Mesothelial cell of epicardium (in vitro differentiated cells): ENCODE measurements at places on chromosomes 7 and 10.

GRCh38 chr10:112526139-112526538 is 79.1 kb downstream of the VTI1A start:
- peaks cover 5% of the 10 kb centered on the region for H3K4me1 ChIP-seq
- no peak overlapping the region for H3K27ac ChIP-seq
- H3K36me3 ChIP-seq: peaks cover 2% of the 10 kb centered on the region
- no peak for DNase-seq

- DNase-seq: no peak
Observed at GRCh38 chr7:28037220-28038010, 143.2 kb downstream of the JAZF1 start.

- peaks cover 11% of the 10 kb centered on the region for H3K4me1 ChIP-seq
- DNase-seq: no peak
- peaks cover 87% of the 10 kb centered on the region for H3K27me3 ChIP-seq
- no peak overlapping the region for H3K4me3 ChIP-seq
- H3K27ac ChIP-seq: no peak overlapping the region
Observed at GRCh38 chr10:133230387-133231195, 574 bp downstream of the UTF1 start.

DNA sequence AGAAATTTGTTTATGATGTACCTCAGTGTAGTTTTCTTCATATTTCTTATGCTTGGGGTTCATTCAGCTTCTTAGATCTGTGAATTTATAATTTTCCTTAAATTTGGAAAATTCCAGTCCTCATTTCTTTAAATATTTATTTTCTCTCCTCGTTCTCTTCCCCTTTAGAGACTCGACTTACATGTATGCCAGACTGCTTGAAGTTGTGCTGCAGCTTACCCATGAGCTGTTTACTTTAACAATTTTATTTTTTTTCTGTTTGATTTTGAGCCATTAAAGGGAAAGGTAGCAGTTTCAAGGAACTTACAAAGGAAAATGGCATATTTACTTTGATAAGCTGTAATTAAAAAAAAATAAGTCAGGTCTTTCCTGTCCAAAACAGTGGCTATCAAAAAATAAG is 123.0 kb upstream of the ZNF32 start:
- no peak overlapping the region for H3K4me3 ChIP-seq
- no peaks in the 10 kb centered on the region for H3K36me3 ChIP-seq
- no peak for DNase-seq
- no peak overlapping the region for H3K27ac ChIP-seq

GRCh38 chr10:6445671-6446316 is 134.3 kb downstream of the PRKCQ start:
- no peak for DNase-seq
- H3K4me1 ChIP-seq: no peaks in the 10 kb centered on the region
- H3K27ac ChIP-seq: no peak overlapping the region
- no peaks in the 10 kb centered on the region for H3K36me3 ChIP-seq
- no peaks in the 10 kb centered on the region for H3K27me3 ChIP-seq

- no peaks in the 10 kb centered on the region for H3K36me3 ChIP-seq
- DNase-seq: no peak
- H3K4me3 ChIP-seq: no peak overlapping the region
- no peak overlapping the region for H3K27ac ChIP-seq
- peaks cover 3% of the 10 kb centered on the region for H3K4me1 ChIP-seq
Observed at GRCh38 chr7:106848851-106849442, 16.1 kb upstream of the PIK3CG start.

- no peaks in the 10 kb centered on the region for H3K27me3 ChIP-seq
- peak overlapping the region; percentile 80 for H3K4me3 ChIP-seq
- H3K4me1 ChIP-seq: peaks cover 44% of the 10 kb centered on the region
- H3K27ac ChIP-seq: peak overlapping the region; percentile 55
- no peaks in the 10 kb centered on the region for H3K36me3 ChIP-seq
Observed at GRCh38 chr10:97684866-97685394, 2.1 kb downstream of the AVPI1 start.

GRCh38 chr7:12716134-12716681 is 28.8 kb downstream of the ARL4A start:
- H3K4me3 ChIP-seq: no peak overlapping the region
- no peaks in the 10 kb centered on the region for H3K36me3 ChIP-seq
- peaks cover 20% of the 10 kb centered on the region for H3K4me1 ChIP-seq
- no peaks in the 10 kb centered on the region for H3K27me3 ChIP-seq
- no peak for DNase-seq

DNA sequence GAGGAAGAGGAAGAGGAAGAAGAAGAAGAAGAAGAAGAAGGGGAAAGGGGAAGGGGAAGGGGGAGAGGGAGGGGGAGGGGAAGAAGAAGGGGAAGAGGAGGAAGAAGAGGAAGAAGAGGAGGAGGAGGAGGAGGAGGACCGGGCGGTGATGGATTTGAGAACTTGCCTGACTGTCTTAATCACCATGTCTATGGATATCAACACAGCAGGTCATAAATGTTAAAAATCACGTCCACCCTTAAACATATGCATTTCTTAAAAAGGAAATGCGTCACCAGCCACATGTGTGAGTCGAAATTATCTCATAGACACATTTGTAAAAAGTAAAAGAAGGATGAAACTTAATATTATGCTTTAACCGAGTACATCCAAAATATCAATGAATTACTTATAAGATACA is 42.1 kb upstream of the INSIG1 start:
- DNase-seq: no peak
- H3K27me3 ChIP-seq: no peaks in the 10 kb centered on the region
- no peak overlapping the region for H3K27ac ChIP-seq
- H3K4me3 ChIP-seq: no peak overlapping the region
- H3K4me1 ChIP-seq: peaks cover 30% of the 10 kb centered on the region
- H3K36me3 ChIP-seq: no peaks in the 10 kb centered on the region

- no peaks in the 10 kb centered on the region for H3K27me3 ChIP-seq
- H3K4me1 ChIP-seq: peaks cover 18% of the 10 kb centered on the region
- no peak overlapping the region for H3K4me3 ChIP-seq
- no peaks in the 10 kb centered on the region for H3K36me3 ChIP-seq
- no peak overlapping the region for H3K27ac ChIP-seq
Observed at GRCh38 chr10:32985775-32986350, 27.8 kb upstream of the ITGB1 start.

- peak overlapping the region; percentile 91 for H3K4me3 ChIP-seq
- H3K27me3 ChIP-seq: no peaks in the 10 kb centered on the region
- H3K27ac ChIP-seq: peak overlapping the region; percentile 92
- DNase-seq: no peak
Observed at GRCh38 chr10:43647576-43647975, 1.1 kb downstream of the ZNF32 start.

DNA sequence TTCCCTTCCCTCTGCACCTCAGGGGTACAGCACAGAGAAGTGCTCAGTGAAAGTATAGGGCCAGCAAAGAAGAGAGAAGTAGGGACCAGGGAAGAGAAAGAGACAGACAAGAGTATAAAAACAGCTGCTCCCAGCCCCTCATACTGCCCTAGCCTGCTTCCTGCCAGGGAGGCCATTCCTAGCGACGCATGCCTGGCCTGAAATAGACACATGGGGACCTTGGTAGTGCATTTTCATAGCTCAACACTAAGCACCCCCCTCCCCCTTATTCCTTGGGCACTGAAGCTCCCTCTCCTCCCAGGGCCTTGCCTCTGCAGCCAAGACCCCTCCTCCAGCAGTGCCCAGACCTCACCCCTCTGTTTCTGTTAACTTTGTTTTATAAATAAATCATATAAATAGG is 64.7 kb downstream of the ZMIZ1 start:
- H3K27me3 ChIP-seq: no peaks in the 10 kb centered on the region
- peaks cover 8% of the 10 kb centered on the region for H3K36me3 ChIP-seq
- H3K27ac ChIP-seq: peak overlapping the region; percentile 67
- peaks cover 52% of the 10 kb centered on the region for H3K4me1 ChIP-seq
